CD4-positive, alpha-beta T cell treated with Interleukin-2 at 100 ng/mL for 4 hours (primary cell): ENCODE measurements at places on chromosomes 16 and 17.

DNA sequence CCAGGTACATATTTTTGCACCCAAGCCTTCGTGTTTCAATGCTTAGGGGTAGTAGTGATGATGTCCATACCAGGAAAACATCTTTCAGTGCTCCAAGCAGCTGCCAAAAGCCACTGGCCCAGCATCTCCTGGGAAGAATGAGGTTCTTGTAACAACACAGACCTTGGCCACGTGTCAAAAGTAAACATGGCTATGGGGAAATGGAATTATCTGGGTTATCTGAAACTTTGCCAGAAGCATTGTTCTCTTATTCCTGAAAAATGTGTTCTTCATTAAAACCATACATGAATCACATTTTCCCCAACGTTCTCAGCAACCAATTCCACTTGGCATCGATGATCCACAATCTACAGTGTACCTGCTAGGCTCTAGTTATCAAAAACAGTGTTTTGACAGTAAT, 524.2 kb upstream of the EEF2KMT start:
- DNase-seq: no peak

DNA sequence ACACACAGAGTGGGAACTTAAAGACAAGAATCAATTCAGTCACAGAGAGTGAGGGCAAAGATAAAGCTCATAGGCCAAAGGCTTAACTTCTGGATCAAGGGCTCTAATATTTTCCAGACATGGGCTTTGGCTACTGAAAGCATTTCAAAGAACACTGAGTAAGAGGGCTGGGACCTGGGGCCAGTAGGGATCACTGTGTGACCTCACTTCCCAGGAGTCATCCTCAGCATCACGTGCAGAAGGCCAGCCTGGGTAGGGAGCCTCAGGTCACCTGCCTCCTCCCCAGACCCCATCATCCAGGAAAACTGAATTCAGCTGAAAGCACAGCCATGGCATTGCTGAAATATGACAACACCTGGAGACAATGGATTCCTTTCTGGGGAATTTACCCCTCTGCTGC, 163.5 kb downstream of the RAB11FIP4 start:
- DNase-seq: no peak

- DNase-seq: no peak
Measured at GRCh38 chr17:28478712-28479615, 5.5 kb downstream of the SLC13A2 start.

- DNase-seq: no peak
Measured at GRCh38 chr16:78768226-78768625, 668.8 kb downstream of the WWOX start.

GRCh38 chr17:51435171-51435552, 174.8 kb downstream of the UTP18 start:
- peak; percentile 63 for DNase-seq

DNA sequence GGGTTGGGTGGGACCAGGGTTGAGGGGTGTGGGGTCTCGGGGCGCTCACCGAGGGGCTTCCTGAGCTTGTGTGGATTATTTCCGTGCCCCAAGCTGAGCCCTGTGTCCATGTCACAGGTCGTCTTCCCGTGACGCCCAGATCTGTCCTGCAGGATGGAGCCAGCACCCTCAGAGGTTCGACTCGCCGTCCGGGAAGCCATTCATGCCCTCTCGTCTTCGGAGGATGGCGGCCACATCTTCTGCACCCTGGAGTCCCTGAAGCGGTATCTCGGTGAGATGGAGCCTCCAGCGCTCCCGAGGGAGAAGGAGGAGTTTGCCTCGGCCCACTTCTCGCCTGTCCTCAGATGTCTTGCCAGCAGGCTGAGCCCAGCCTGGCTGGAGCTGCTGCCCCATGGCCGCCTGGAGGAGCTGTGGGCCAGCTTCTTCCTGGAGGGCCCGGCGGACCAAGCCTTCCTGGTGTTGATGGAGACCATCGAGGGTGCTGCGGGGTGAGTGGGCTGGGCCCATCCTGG, 1.0 kb downstream of the TELO2 start:
- no peak for DNase-seq
